ENCODE measurements at places on chromosomes 12 and 14.

DNA sequence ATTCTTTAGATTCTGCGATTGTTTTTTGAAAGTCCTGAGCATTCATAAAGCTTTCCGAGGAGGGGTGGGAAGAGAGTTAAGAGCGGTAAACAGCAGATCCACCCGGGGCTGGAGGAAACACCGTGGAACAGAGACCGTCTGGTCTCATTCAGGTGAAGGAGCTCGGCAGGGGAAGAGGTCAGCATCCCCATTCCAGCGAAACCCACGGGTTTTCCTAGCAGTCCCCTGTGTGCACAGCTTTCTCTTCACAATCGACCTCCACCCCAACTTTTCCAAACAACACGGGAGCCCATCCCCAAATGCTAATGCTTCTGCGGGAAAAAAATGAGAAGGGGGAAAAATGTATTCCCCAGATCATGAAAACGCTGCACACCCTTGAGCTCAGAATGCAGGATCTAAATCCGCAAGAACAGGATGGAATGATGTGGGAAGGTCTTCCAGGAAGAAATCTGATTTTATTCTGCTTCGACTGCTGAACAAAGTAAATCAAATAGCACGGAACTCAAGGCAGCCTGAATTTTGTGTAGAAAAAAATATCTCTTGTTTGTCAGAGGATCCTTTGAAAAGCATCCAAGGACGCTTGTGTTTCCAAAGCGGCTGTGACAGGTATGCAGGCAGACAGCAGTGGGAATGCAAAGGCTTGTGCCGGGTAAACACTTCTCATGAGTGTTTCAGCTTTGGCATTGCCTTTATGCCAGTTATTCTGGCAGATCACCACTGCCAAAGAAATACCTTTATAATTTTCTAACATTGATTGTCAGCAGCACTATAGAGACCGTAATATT lies 128.8 kb downstream of the NDUFA12 start:
- no peak for DNase-seq

GRCh38 chr14:21308479-21309237 lies 28.8 kb downstream of the RPGRIP1 start:
- DNase-seq = peak; percentile 70

DNA sequence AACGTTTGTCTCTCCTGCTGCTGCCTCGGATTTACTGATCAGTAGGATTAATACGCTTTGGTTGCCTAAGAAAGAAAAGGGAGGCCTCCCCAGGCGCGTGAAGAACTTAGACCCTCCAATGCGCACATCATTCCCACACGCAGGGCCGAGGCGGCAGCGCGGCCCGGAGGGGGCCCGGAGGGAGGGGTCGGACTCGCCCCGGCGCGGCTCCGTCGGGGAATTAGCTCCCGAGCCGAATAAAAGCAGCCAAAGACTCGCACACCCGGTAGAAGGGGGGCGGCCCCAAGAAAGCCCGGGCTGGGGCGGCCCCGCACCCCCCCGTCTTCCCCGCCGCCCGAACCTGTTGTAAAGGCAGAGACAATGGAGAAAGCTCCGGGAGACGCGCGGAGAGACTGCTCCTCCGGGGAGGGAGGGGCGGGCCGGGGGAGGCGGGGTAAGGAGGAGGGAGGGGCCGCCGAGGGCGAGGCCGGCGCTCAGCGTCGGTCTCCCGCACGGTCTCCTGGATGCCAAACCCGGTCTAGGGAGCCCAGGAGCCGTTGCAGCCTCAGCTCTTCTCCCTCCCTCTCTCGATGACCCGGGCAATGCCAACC lies at the start of gene NELL2:
Gene NELL2, minus strand, starts transcription at position 362 of the 590 bp plus-strand sequence. CDS start 446 bp downstream, outside the sequence.
- peak; percentile 71 for DNase-seq

DNA sequence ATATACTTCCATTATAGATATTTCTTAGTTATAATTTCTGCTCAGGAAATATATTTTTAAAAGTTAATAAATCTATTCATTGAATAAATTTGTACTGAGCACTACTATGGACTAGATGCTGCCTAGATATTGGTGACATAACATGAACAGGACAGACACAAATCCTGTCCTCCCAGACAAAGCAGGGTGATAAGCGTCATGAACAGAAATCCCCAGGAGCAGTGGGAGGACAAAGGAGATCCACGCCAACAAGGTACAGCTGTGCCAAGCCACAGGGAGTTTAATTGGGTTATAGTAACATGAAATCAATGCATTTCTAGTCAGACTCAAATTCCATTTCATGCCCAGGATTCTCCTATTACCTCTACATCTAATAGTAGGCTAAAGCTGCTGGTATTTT lies 171.8 kb upstream of the CPNE8 start:
- no peak for DNase-seq

GRCh38 chr12:31387466-31387865 lies 61.5 kb upstream of the SINHCAF start:
- DNase-seq = no peak

GRCh38 chr14:68285421-68286179 lies 466.0 kb downstream of the RAD51B start:
- no peak for DNase-seq

GRCh38 chr12:53602176-53602864 lies 23.9 kb downstream of the ATF7 start:
- no peak for DNase-seq

DNA sequence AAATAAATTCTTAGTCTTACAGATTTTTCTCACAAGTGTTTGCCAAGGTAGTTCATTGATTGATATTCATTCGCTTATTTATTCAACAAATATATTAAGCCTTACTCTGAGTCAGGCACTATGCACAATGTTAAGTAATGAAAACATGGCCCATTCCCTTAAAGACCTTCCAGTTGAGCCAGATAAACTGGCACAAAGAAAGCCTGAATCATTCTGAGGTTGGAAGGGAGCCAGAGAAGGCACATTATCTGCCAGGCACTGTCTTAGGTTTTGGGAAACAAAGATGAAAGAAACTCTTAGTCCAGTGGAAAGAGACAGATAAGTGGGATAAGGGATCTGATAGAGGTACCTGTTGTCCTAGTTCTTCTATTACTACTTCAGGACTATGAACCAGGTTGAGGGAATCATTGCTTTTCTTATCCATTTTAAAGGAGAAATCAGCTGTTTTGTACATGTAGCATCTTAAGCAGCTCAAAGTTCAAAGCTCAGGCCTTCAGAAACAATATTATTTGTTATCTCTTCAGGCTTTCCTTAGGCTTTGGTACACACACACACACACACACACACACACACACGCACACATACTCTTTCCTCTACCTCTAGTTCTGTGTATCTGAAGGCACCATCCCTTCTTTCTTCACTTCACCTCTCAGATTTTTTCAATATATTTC lies 27.0 kb downstream of the PDE6H start:
- no peak for DNase-seq

- no peak for DNase-seq
These were observed 60.9 kb downstream of the MYF5 start for GRCh38 chr12:80777587-80777986.
